ENCODE measurements at places on chromosomes 4 and X. TPM values are rescaled to one million over a fixed set of nuclear protein-coding genes. Genes with fewer than 3 reads are reported as not detected.

Gene MCF2
- total RNA-seq, result 0.20 TPM

GRCh38 chr4:7391637-7392437 lies 42.9 kb downstream of the PSAPL1 start:
- DNase-seq, result peak; percentile 27

DNA sequence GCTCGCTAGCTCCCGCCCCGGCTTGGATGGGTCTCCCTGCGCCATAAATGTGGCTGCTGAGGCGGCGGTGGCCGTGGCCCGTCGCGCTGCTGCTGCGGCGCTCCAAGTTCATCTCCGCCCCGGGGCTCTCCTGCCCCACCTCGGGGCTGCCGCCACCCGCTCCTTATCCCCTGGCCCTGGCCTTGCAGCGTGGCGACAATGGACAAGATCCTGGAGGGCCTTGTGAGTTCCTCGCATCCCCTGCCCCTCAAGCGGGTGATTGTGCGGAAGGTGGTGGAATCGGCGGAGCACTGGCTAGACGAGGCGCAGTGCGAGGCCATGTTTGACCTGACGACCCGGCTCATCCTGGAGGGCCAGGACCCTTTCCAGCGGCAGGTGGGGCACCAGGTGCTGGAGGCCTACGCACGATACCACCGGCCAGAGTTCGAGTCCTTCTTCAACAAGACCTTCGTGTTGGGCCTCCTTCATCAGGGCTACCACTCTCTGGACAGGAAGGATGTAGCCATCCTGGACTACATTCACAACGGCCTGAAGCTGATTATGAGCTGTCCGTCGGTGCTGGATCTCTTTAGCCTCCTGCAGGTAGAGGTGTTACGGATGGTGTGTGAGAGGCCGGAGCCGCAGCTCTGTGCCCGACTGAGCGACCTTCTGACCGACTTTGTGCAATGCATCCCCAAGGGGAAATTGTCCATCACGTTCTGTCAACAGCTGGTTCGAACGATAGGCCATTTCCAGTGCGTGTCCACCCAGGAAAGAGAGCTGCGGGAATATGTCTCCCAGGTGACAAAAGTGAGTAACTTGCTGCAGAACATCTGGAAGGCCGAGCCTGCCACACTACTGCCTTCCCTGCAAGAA lies 763 bp downstream of the USP38 start:
- DNase-seq, result peak; percentile 55

GRCh38 chr4:125826801-125827695 lies 512.3 kb downstream of the FAT4 start:
- DNase-seq, result no peak

Measured in left lobe of liver (tissue), 2 donors.